SHP77 (cell line): ENCODE measurements at places on chromosomes 2 and 18.

DNA sequence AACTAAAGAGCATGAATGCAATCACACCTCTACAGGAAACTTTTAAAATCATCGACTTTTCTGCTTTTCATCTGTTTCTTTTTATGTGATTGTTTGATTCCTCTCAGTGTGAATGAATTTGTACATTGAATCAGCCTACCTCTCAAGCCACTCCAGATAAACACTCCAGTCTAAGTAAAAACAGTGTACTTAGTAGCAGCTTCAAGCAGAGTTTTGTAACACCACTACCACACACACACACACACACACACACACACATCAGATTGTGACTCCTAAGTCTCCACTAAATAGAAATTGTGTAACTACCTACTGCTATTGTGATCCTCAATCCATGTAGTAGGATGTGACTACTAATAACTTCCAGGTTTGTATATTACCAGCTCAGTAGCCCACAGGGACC is 65.3 kb upstream of the EPB41L5 start:
- DNase-seq = no peak

DNA sequence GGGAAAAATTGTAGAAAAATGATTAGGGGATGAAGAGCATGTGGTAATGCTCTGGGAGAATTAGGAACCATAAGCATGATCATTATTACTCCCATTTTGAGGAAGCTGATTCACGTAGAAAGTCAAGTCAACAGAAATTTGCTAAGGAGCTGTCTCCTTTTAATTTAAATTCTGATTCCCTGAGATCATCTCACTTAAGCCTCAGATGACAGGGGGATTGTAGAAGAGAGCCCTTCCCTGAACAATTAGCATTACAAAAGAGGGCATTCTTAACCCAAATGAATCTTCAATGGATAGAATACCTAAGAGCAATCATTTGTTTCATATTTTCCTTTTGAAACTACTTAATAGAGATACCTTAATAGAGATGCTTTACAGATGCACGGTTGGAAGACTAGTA is 267.9 kb downstream of the NYAP2 start:
- DNase-seq = no peak

DNA sequence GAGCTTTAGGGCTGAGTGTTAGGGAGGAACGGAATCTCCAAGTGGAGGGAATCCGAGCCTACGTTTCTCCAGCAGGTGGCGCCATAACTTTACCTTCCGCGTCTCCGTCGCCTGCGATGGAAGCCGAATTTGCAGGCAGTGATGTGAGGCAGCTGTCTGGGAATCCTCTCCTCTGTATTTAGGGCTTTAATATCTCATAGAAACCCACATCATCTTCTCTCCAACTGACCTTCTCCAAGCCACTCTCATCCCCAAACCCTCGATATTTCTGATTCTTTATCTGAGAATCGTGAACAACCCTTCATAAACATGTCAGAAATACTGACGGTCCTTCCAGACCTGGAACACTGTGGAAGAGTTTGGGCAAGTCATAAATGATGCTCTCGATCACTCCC is 27.5 kb downstream of the SIX2 start:
- DNase-seq = peak; percentile 64

- no peak for DNase-seq
Measured at GRCh38 chr2:207283356-207283755, 117.6 kb upstream of the KLF7 start.

- DNase-seq = no peak
Measured at GRCh38 chr2:920573-920972, 30.1 kb upstream of the SNTG2 start.
